ENCODE measurements at places on chromosomes 6 and 20.

- no peak for DNase-seq
Measured at GRCh38 chr6:63245420-63245819, 34.2 kb downstream of the FKBP1C start.

DNA sequence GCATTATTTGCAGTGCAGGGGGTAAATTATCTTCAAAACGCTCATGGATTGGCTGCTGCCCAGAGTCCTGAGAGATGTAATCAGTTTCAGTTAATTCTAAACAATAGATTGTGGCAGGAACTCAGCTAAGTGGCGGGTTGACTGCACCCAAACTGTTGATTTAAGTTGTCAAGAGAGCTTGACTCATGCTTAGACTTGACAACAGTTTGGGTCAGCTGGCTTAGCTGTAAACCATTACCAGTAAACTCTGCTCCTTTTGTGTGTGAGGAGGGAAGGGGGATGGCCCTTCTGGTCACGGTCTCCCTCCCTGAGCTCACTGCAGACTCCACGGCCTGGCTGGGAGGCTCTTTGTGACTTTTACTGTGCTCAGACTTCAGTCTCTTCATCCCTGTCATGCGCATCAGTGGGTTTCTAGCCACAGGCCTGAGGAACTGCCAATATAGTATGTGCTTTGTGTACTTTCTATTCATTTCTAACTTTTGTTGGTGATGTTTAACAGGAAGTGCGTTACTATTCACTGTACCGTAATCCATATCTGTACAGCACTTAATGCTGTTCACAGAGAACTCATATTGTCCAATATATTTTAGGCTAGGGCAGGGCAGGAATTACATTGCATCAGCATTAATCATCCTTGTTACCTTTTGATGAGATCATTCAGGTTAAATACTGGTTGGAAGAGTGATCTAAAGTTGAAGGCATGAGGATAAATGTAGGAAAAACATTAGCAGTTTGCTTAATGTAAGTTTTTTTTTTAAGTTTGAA lies 488.3 kb downstream of the CDKAL1 start:
- DNase-seq = no peak

GRCh38 chr20:21504323-21504722 lies 9.5 kb downstream of the NKX2-2 start:
- DNase-seq = no peak

- no peak for DNase-seq
Measured at GRCh38 chr6:47170617-47170947, 128.4 kb upstream of the ADGRF1 start.
